ENCODE measurements at places on chromosomes 16 and 17.

DNA sequence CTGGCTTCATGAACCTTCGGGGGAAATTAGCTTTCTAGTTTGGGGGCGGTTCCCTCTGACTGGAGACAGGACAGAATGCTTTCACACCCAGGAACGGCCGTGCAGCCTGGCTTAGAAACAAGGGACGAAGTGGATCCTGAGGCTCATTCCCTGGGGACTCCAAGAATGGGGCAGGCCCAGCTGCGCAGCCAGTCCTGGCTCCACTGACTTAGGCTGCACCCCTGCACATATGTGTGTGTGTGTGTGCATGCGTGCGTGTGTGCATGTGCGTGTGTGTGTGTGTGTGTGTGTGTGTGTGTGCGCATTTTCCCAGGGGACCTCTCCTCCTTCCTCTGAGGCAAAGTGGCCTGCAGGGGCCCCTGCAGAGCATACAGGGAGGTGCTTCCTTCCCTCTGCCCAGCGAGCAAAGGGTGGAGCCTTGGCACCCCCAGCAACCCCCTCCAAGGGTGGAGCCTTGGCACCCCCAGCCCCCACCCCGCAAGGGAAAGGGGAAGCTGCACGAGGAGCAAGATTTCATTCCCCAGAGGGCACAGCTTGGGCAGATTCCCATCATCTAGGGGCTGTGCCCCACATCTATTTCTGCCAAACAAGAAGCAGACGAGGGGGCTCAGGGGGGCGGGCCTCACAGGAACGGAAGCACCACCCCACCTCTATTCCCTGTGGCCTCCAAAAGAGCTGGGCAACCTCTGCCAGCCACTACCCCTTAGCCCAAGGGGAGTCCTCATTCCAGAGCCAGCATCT is 97.6 kb upstream of the CBX4 start:
- DNase-seq = no peak

DNA sequence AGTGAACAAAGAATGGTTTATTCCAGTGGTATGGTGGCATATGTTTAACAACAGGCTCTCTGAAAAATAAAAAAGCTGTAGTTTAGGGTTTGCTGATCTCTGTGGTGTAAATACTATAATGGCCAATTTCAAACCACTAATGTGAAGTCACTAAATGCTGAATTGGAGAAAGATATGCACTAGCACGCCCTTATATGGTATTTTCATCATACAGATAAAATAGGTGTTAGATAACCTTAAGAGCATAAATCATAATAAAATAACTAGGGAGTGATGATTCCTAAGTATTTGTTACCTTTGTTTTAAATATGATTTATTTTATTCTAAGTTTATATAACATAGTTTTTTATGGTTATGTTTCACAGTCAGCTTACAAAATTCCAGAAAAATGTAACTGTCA is 17.2 kb downstream of the NLK start:
- no peak for DNase-seq

- DNase-seq = no peak
Observed at GRCh38 chr16:85819771-85820170, 20.3 kb downstream of the COX4I1 start.

- DNase-seq = no peak
Observed at GRCh38 chr17:58279736-58280479, 827 bp downstream of the MPO start.

DNA sequence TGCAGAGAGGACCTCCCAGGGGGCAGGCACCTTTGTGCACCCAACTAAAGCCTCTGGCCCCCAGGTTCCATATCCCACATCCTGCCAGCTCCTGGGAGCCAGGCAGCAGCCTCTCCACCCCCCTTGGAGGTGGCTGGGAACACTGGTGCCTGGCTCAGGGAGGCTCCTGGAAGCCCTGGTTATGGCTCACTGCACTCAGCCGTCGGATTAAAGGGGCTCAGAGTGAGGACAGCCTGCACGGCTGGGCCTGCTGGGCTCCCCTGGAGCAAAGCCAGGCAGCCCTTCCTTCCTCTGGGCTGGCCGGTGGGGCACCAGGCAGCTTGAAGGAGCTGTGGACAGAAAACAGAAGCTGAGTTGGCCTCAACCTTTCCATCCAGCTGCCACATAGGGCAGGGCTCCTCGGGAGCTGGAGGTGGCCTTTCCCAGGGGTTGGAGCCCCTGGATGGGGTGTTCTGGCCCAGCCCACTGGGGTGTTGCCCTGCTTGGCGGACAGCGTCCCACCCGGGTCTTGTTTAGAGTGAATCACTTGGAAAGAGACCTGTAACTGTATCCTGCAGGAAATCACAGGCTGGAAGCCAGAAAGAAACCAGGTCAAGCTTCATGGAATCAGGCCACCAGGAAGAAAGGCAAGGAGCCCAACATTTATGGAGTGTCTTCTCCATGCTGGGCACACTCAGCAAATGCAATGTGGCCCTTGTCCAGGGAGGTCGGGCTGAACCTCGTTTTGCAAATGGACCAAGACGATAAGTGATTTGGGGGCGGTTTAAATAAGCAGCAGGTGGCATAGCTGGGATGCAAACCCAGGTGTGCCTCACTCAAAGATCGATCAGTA is 253.3 kb downstream of the SOX9 start:
- DNase-seq = no peak

GRCh38 chr17:1217089-1217385 is 37.3 kb upstream of the ABR start:
- DNase-seq = no peak

GRCh38 chr17:72782985-72783701 is 309.3 kb downstream of the SLC39A11 start:
- DNase-seq = no peak

GRCh38 chr16:88487920-88488851 is 35.1 kb downstream of the ZFPM1 start:
- DNase-seq = no peak

DNA sequence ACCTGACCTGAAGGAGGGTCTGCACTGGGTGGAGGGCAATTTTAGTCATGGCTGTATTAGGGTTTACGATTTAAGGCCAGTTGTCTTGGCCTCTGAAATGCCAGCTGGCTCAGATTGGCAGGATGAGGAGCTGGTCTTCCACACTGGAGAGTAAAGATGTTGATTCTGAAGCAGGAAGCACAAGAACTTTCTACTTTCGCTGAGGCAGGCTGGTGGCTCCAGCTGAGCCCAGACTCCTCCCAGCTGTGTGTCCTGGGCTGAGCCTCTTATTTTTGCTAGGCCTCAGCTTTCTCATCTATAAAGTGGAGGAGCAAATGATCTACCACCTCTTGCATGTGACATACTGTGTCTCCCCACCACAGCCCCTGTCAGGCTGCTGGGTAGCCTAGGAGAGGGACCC is 74.4 kb downstream of the MRM1 start:
- no peak for DNase-seq

DNA sequence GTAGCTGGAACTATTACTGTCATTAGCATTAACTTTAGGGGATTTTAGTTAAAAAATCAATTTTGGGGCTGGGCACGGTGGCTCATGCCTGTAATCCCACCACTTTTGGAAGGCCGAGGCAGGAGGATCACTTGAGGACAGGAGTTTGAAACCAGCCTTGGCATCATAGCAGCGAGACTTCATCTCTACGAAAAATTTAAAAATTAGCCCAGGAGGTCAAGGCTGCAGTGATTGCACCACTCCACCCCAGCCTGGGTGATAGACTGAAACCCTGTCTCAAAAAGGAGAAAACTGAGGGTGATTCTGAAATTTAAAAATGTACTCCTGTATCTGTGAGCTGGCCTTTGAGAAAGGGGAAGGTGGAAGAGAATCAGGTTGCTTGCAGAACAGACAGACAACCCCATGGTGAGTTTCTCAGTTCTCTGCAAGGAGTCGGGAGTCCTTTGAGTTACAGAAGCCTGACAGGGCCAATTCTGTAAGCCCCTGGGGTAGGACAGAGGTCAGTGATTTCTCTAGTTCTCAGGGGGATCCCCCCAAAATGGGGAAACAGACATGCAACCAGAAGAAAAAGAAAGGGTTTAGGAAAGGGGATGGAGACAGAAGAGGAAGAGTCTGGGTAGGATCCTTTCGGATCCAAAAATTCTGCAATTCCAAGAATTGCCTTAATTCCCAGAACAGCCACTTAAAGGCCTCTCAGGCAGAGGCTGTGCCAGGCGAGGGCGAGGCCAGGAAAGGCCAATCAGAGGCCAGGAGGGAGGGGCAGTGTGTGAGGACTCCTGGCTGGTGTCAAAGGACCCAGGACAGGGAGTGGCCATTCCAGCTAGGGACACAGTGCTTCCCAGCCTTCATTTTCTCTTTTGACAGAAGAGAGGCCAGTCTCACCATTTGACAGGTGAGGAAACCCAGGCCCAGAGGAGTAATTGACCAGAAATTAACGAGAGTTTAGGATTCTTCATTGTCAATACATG is 6.7 kb downstream of the NUPR1 start:
- DNase-seq = no peak

DNA sequence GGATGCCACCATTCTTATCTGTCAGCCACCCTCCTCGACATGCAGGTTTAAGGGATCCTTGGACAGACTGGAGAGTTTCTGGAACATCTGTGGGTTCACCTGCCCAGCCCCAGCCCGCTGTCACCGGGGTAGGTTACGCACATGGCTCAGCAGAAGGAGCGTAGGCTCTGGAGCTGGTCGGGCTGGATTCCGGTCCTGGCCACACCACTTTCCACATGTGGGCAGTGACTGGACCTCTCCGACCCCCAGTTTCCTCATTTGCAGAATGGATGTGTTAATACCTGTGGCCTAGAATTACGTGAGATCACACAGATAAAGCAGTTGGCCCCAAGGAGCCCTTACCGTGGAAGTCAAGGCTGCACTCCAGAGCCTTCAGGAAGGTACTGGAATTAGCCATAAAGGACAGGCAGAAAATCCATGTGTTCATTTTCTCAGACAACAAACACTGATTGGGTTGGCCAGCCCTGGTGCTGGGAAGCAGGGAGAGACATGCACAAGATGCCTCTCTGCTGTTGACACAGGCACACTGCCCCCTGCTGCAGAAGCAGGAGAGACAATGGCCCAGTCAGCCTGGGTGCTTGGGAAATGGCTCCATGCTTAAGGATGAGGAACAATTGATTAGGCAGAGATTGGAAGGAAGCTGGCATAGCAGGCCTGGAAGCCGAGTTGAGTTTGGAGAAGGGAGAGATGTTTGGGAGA is 58.8 kb downstream of the SF3B3 start:
- DNase-seq = peak; percentile 38

DNA sequence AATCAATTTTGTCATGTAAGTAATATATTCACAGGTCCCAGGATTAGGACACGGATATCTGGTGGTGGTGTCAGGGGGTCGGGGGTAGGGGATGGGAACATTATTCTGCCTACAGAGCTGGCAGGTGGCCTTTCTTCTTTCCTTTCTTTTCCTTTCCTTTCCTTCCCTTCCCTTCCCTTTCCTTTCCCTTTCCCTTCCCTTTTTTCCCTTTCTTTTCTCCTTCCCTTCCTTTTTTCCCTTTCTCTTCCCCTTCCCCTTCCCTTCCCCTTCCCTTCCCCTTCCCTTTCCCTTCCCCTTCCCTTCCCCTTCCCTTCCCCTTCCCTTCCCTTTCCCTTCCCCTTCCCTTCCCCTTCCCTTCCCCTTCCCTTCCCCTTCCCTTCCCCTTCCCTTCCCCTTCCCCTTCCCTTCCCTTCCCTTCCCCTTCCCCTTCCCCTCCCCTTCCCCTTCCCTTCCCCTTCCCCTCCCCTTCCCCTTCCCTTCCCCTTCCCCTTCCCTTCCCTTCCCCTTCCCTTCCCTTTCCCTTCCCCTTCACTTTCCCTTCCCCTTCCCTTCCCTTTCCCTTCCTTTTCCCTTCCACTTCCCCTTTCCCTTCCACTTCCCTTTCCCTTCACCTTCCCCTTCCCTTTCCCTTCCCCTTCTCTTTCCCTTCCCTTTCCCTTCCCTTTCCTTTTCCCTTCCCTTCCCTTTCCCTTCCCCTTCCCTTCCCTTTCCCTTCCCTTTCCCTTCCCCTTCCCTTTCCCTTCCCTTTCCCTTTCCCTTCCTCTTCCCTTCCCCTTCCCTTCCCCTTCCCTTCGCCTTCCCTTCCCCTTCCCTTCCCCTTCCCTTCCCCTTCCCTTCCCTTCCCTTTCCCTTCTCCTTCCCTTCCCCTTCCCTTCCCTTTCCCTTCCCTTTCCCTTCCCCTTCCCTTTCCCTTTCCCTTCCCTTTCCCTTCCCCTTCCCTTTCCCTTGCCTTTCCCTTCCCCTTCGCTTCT is 145.9 kb downstream of the PRKCB start:
- no peak for DNase-seq

DNA sequence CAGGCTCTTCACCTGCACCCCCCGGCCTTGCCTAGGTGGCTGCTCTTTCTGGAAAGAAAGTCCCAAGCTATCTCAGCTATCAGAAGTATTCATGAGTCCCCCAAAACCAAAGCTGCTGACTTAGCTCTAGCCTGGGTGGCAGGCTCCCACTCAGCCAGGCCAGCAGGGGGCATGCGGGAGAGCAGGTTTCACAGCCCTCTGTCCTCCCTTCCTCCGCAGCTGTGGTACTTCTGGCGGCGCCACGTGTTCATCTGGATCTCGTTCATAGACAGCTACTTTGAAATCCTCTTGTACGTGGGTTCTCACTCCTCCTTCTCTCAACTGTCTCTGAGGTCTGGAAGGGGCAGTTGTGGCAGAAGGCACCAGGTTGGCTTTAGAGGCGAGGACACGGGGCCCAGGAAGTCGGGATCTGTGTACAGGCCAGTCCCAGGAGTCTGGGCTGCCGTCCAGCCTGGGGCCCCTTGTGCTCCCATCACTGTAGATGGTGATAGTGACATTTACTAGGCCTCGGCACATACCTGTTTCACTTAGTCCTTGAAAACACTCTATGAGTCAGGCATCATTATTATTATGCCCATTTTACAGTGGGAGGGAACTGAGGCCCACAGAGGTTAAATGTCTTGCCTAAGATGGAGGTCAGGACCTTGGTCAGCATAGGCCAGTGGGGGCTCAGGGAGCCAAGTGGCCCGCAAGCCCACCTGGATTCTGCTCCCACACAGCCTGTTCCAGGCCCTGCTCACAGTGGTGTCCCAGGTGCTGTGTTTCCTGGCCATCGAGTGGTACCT is 12.9 kb downstream of the TRPV2 start:
- DNase-seq = peak; percentile 70

- no peak for DNase-seq
Observed at GRCh38 chr17:69602972-69603371, 188.5 kb downstream of the MAP2K6 start.

- DNase-seq = no peak
Observed at GRCh38 chr17:80591788-80592187, 47.1 kb downstream of the RPTOR start.

GRCh38 chr16:67961551-67961957 is 6.9 kb downstream of the SLC12A4 start:
- no peak for DNase-seq

GRCh38 chr16:30401768-30402425 is 5.5 kb upstream of the ZNF771 start:
- DNase-seq = no peak

DNA sequence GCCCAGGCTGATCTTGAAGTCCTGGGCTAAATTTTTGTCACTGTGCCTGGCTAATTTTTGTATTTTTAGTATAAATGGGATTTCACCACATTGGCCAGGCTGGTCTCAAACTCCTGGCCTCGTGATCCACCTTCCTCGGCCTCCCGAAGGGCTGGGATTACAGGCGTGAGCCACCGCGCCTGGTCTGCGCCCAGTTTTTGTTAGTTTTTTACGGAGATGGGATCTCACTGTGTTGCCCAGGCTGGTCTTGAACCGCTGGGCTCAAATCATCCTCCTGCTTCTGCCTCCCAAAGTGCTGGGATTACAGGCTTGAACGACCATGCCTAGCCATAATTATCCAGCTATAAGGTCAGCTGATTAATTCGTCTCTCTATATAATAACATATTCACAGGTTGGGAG is 2.7 kb upstream of the CEMP1 start:
- DNase-seq = no peak

- no peak for DNase-seq
Observed at GRCh38 chr17:42806249-42806648, 7.6 kb downstream of the CNTD1 start.

GRCh38 chr17:58527306-58527705 is 12.9 kb upstream of the MTMR4 start:
- DNase-seq = no peak

Measured in lung microvascular endothelial cell (primary cell).